GM23248 (cell line): ENCODE measurements at places on chromosomes 4 and X.

- DNase-seq = no peak
- H3K36me3 ChIP-seq = peaks cover 8% of the 10 kb centered on the region; the same call in 1 of the 2 replicates
- H3K4me3 ChIP-seq = no peak overlapping the region
- H3K4me1 ChIP-seq = no peaks in the 10 kb centered on the region
Observed at GRCh38 chrX:41189156-41189555, 103.9 kb downstream of the USP9X start.

DNA sequence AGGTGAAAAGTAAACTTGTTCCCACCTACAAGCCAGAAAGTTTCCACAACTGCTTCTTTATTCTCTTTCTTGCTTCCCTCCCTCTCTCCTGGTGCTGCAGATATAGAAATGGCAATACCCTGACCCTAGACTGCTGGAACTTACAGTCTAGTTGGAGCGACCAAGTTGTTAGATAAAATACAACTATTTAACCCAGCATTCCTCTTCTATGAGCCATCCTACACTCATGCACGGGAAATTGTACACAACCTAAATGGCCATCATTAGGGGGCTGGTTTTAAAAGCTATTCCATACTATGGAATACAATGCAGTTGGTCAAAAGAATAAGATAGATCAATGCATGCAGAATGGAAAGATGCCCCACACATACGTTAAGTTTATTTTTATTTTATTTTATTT, 41.1 kb downstream of the PJA1 start:
- H3K4me3 ChIP-seq = no peak overlapping the region
- DNase-seq = peak; percentile 56
- H3K4me1 ChIP-seq = peaks cover 8% of the 10 kb centered on the region
- H3K36me3 ChIP-seq = no peaks in the 10 kb centered on the region
- H3K27ac ChIP-seq = no peak overlapping the region
- no peaks in the 10 kb centered on the region for H3K27me3 ChIP-seq

- no peaks in the 10 kb centered on the region for H3K36me3 ChIP-seq
- peaks cover 29% of the 10 kb centered on the region for H3K27me3 ChIP-seq
- no peak overlapping the region for H3K4me3 ChIP-seq
- H3K4me1 ChIP-seq = no peaks in the 10 kb centered on the region
Observed at GRCh38 chr4:37909332-37910090, 18.6 kb downstream of the TBC1D1 start.

DNA sequence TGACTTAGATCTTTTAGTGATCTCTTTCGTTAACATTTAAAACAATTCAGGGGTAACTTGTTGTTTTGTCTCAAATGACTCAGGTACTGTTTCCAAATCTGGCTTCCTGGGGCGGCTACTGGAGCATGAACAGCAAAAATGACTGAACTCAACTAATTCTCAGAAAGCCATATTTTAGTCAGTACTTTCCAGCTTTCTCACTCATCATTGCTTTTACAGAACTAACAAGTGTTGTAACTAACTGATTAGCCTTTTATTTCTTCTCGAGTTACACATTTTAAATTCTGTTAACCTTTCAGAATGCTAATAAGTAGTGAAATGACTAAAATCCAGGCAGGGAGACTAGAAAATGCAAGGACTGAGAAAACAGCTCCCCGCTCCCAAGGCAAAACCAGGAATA, 55.3 kb downstream of the JADE3 start:
- no peaks in the 10 kb centered on the region for H3K27me3 ChIP-seq
- no peak overlapping the region for H3K4me3 ChIP-seq
- no peaks in the 10 kb centered on the region for H3K36me3 ChIP-seq
- peaks cover 6% of the 10 kb centered on the region; the same call in 1 of the 2 replicates for H3K4me1 ChIP-seq
- DNase-seq = peak; percentile 4

- no peak overlapping the region for H3K4me3 ChIP-seq
- no peaks in the 10 kb centered on the region for H3K27me3 ChIP-seq
- 0 out of 2 replicates have a peak, but pooled peaks cover 3% of the 10 kb centered on the region for H3K36me3 ChIP-seq
- H3K4me1 ChIP-seq = peaks cover 11% of the 10 kb centered on the region
Observed at GRCh38 chr4:105215609-105216313, 69.1 kb downstream of the TET2 start.

DNA sequence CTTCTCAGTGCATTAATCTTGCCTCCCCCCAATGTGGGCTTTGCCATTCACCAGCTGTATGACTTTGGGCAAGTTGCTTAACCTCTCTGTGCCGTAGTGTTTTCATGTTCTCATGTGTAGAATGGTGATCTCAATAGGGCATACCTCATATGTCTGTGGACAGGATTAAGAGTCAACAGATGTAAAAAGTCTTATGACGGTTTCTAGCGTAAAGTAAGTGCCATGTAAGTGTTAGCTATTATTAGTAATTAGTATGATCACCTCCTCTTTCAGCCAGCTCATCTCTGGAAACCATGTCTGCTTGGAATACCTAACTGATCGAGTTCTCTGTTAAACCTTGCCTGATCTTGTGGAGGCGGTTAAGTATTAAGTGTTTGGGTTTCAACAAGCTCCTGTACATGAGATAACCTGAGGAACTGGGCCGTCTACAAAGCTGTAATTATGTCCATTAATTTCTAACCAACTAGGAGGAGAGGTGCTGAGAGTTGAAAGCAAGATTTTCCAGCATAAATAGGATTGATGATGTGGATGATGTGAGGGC, 66.3 kb downstream of the TSC22D3 start:
- H3K36me3 ChIP-seq = 0 out of 2 replicates have a peak, but pooled peaks cover 8% of the 10 kb centered on the region
- no peak overlapping the region for H3K27ac ChIP-seq
- DNase-seq = no peak
- peaks cover 31% of the 10 kb centered on the region for H3K4me1 ChIP-seq
- no peak overlapping the region for H3K4me3 ChIP-seq
- H3K27me3 ChIP-seq = no peaks in the 10 kb centered on the region

DNA sequence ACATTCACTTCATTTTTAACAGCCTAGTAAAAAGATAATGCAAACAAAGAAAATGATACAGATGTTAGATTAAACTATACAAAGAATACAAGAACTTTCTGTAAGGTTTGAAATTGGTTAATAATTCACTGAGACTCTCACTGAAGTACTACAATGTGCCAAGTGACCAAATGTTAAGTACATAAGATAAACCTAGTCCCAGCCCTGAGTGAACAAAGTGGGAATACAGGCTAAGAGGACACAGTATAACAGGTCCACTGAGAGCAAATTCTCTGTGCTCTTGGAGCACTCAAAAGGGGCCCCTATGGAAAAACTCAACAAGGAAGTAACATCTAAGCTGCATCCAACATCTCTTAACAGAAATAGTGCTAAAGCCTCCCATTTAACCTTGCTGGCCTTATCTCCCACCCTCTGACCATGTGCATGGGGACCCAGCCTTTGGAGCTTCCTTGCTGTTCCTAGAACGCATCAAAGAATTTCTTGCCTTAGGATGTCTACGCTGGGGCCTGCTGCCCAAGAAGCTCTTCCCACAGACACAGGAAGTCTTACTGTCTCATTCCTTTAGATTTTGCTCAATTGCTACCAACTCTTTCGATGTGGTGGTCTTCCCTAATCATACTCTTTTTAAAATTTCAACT, 113.4 kb downstream of the ZAR1 start:
- no peak for DNase-seq
- H3K27ac ChIP-seq = no peak overlapping the region
- H3K36me3 ChIP-seq = 0 out of 2 replicates have a peak, but pooled peaks cover 3% of the 10 kb centered on the region
- no peak overlapping the region for H3K4me3 ChIP-seq
- H3K27me3 ChIP-seq = no peaks in the 10 kb centered on the region

- no peaks in the 10 kb centered on the region for H3K4me1 ChIP-seq
- no peak within 1 kb of the TSS for H3K27ac ChIP-seq
- H3K36me3 ChIP-seq = no peaks in the 10 kb centered on the region
- H3K27me3 ChIP-seq = peaks cover 63% of the 10 kb centered on the region
- peak within 1 kb of the TSS; percentile 66 for H3K4me3 ChIP-seq
Observed at GRCh38 chr4:157220371-157220881, at the start of gene GRIA2. GRIA2 (plus strand) TSS chr4:157220728; CDS start chr4:157221043, 315 bp downstream.

- no peaks in the 10 kb centered on the region for H3K36me3 ChIP-seq
- H3K4me1 ChIP-seq = no peaks in the 10 kb centered on the region
- no peak overlapping the region for H3K4me3 ChIP-seq
- DNase-seq = peak; percentile 56
- no peaks in the 10 kb centered on the region for H3K27me3 ChIP-seq
Observed at GRCh38 chr4:146342600-146343192, 128.4 kb downstream of the REELD1 start.

DNA sequence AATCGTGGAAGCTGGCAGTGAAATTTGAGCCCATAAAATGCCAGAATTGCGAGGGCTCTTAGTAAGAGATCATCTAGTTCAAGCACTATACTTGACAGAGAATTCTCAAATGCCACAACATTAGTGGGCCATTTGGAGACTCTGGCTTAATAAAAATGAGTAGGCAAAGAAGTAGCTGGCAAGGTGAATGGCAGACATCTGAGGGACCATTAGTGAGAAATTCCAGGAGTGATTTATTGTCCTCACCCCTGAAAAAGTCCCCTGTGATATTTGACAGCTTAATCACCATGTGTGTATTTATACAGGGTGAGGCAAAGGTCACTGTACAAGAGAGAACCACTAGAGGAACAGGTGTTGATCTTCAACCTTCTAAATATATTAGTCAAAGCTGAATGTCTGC, 207.5 kb downstream of the CHRDL1 start:
- H3K27ac ChIP-seq = no peak overlapping the region
- no peak for DNase-seq
- H3K4me3 ChIP-seq = no peak overlapping the region
- no peaks in the 10 kb centered on the region for H3K27me3 ChIP-seq
- H3K36me3 ChIP-seq = no peaks in the 10 kb centered on the region

DNA sequence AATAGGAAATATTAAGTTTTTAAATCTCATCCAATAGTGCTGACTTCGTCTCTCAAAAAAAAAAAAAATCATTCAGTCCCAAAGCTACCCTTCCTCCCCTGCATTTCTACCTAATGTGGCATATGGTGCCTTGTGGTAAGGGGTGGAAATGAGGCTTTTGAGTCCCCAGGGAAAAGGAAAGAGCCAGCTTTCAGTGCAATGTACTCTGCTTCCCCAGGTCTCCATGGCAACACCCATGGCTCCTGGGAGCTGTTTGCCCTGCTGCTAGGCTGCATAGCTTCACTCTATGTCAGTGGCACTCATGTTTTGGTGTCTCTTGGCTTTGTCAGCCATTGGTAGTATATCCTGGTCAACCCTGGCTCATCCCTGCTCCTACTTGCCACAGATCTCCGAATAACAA, 175.9 kb downstream of the SLC39A8 start:
- peaks cover 2% of the 10 kb centered on the region; the same call in 1 of the 2 replicates for H3K4me1 ChIP-seq
- DNase-seq = peak; percentile 3
- no peak overlapping the region for H3K27ac ChIP-seq
- no peaks in the 10 kb centered on the region for H3K27me3 ChIP-seq

GRCh38 chr4:136036744-136037143, 1495.5 kb downstream of the PCDH18 start:
- no peak for DNase-seq
- no peaks in the 10 kb centered on the region for H3K4me1 ChIP-seq
- no peaks in the 10 kb centered on the region for H3K27me3 ChIP-seq
- H3K27ac ChIP-seq = no peak overlapping the region
- no peaks in the 10 kb centered on the region for H3K36me3 ChIP-seq
- no peak overlapping the region for H3K4me3 ChIP-seq

DNA sequence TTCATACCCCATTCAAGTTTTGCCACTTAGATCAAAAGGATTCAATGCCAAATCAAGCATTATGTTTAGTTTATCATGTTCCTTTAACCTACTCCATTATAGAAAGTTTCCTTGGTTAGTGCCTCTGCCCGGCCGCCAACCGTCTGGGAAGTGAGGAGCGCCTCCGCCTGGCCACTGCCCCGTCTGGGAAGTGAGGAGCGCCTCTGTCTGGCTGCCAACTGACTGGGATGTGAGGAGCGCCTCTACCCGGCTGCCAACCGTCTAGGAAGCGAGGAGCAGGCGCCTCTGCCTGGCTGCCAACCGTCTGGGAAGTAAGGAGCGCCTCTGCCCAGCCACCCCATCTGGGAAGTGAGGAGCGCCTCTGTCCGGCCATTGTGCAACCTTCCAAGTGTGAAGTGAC, 36.3 kb upstream of the PDGFRA start:
- H3K4me3 ChIP-seq = no peak overlapping the region
- H3K4me1 ChIP-seq = peaks cover 13% of the 10 kb centered on the region
- no peak overlapping the region for H3K27ac ChIP-seq
- H3K27me3 ChIP-seq = no peaks in the 10 kb centered on the region
- DNase-seq = no peak

DNA sequence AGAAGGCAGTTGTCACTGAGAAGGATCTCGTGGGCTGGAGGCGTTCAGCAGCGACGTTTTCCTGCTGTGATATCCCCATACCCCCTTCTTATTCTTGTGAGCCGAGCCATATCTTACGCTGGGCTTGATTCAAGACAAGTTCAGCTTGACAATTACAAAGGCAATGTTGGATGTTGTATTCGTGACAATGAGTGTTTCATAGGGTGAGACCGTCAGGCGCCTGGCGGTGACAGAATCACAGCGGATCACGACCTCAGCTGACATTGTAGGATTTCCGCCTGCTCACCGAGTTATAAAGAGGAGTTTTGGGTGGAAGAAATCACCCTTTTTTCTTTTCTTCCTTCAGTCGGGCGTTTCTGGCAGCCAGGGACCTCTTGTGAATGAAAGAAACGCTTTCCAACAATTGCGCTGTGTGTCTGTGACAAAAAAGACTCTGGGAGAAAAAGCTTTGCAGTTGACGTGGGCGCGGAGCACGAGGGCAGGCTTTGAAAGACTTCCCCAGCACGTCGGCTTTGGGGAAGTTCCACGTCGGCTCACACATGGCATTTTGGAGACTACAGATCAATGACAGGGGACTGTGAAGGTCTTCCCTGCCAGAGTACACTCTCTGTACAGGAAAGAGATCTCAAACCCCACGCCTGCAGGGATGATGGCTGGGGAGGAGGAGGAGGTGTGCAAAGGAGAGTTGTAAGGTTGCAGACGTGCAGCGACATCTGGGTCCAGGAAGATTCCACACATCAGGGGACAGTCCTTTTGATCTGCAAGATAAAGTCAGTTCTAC, 135.4 kb downstream of the CRLF2 start:
- no peak overlapping the region for H3K4me3 ChIP-seq
- H3K27me3 ChIP-seq = no peaks in the 10 kb centered on the region
- no peaks in the 10 kb centered on the region for H3K36me3 ChIP-seq
- no peak overlapping the region for H3K27ac ChIP-seq
